ENCODE measurements at places on chromosomes 7 and 10.

DNA sequence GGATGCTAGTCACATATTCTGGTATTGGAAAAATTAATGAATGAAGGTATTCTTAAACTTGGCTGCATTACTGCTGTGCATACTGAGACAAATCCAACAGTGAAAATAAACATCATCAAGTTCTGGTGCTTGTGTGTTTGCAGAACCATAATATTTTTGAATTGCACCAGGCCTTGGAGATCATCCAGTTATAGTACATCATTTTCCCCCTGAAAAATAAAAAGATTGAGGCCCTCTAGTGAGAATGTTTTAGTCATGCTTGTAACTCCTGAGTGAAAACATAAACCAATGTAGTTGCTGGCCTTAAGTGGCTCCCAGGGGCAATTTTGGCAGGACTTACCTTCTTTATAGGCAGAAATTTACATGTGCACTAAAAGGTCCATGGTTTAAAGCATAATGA lies 218.8 kb upstream of the TMEM229A start:
- DNase-seq, result no peak

- no peak for DNase-seq
Measured at GRCh38 chr7:47574482-47575329, 7.2 kb downstream of the TNS3 start.

GRCh38 chr7:110977127-110977737 lies 113.7 kb upstream of the LRRN3 start:
- no peak for DNase-seq

DNA sequence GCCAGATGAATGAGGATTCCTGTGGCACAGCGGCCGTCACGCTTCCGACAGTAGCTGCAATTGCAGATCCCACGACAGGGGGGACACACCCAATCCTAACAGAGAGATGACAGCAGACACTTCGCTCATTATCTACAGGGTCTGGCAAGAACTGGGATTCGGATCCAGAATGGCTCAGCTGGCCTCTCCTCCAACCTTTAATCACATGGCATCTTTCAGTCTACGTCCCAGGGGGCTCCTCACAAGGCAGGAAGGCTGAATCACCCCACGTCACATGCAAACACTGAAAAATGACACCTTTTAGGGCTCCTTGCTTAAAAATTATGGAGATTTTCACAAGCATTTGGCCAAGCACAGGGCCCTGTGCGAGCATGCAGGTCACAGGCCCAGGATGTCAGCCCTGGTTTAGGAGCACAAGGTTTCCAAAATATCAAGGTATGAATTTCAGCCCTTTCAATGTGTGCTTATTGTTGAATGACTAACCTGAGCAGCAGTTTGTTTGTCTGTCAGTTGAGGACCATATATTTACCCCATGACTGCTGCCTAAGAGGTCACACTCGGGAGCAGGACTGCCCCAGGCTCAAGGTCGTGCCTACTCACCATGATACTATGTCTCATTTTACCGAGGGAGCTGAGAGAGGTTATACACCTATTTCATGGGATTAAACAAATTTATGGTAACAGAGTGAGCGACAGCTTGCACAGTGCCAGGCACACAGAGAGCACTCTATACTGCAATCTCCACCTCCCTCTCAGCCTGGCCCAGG lies 42.5 kb downstream of the CDCA7L start:
- DNase-seq, result no peak

GRCh38 chr10:67839951-67840350 lies 2.0 kb upstream of the DNAJC12 start:
- no peak for DNase-seq

DNA sequence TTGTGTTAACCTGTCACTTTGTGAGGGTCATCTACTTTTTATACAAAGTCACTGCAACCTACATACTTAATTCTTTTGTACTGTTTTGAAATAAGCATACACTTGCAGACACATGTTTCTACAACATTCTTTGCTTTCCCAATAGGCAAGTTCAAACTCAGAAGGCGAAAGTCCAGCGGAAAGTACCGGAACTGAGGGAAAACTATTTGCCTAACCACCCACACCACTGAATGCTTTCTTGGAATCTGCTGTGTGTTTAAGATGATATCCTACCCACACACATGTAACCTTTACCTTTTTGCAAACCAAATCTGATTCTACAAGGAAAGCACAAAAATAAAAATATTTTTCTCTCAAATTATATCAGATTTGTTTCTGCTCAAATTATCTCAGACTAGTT lies 139.4 kb upstream of the AGR3 start:
- no peak for DNase-seq

DNA sequence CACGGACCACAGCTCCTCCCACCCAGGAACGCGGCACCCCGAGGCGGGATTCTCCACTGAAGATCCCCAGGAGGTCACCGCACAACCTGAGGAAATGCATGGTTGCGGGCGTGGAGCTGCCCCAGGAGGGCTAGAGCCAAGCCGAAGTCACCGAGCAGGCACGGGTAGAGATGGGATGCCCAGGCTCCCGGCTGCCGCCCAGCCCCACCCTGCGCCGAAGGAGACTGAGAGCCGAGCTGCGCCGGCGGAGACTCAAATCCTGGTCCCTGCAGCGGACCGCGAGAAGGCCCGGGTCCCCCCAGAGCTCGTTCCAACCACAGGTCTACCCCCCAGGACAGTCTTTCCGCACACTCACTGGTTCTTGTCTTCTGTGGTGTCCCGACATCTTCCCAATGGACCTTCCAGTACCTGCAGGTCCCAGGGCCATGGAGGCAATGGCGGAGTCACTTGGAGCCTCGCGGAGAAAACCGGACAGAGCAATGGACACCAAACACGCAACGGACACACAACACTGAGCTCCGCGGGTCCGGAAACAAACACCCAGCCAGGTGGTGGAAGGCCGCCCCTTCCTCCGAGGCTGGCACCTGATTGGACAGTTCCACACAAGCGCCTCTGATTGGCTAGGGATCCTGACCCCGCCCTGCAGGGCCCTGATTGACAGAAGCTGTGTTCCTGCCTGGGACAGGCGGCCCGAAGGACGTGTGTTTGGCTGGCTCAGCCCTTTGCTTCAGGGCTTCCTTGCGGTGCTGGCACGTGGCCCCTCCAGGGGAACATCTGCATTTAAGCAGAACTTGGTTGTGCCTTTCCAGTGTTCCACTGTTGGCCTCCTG lies 331.9 kb upstream of the NUPR2 start:
- DNase-seq, result no peak

GRCh38 chr7:25424113-25424512 lies 195.8 kb upstream of the NPVF start:
- no peak for DNase-seq

DNA sequence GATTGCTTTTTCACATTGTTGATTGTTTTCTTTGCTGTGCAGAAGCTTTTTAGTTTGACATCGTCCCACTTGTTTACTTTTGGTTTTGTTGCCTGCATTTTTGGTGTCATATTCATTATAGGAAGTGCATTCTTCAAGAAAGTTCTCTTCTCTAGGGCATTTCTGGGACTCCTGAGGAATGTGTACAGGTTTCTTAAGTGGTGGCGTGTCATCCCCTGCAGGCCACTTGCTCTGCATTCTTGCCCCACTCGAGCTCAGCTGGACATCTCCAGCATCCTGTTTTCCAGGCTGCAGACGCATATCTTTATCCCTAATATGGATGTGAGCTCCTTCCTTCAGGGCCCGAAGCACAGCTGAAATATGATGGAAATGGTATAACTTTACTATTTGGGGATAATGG lies 255.6 kb upstream of the HABP2 start:
- no peak for DNase-seq

DNA sequence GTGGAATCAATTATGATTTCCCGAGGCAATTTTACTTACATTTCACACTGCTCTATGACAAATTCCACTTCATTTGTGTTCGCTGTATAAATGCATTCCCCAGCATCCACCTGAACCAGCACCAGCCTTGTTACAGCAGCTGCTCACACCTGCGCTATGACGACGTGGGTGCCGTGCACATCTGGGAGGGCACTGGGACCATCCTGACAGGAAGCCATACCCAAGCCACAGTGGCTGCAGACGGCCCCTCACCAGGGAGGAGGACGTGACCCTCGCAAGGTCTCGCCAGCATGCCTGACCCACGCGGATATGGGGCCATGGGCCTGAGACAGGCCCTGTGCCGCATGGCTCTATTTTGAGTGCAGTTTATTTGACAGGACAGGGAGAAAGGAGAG lies 201.3 kb downstream of the MAD1L1 start:
- no peak for DNase-seq

DNA sequence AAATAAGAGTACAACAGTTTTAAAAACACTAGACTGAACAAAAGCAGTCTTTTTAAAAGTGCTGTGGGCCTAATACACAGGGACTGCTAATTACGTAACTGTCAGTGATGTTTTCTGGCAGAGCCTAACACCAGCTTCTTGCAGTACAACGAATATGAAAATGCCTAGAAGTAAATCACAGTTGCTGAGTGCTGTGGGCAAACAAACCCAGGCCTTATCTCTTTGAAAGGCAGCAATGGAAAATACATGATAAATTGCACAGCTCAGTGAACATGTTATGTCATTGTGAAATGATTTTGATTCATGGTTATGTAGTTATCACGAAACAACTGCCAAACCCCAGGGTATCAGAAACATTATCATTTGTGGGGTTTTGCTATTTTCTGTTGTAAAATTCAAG lies 428.4 kb downstream of the GFRA1 start:
- DNase-seq, result no peak

DNA sequence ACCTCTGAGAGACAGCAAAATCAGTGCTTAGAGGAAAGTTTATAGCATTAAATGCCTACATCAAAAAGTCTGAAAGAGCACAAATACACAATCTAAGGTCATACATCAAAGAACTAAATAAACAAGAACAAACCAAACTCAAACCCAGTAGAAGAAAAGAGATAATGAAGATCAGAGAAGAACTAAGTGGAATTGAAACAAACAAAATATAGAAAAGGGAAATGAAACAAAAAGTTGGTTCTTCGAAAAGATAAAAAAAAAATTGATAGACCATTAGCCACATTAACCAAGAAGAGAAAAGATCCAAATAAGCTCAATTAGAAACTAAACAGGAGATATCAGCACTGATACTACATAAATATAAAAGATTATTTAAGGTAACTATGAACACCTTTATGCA lies 280.0 kb upstream of the NRG3 start:
- DNase-seq, result no peak

- DNase-seq, result no peak
Measured at GRCh38 chr10:46006219-46006618, 24.2 kb downstream of the NCOA4 start.

DNA sequence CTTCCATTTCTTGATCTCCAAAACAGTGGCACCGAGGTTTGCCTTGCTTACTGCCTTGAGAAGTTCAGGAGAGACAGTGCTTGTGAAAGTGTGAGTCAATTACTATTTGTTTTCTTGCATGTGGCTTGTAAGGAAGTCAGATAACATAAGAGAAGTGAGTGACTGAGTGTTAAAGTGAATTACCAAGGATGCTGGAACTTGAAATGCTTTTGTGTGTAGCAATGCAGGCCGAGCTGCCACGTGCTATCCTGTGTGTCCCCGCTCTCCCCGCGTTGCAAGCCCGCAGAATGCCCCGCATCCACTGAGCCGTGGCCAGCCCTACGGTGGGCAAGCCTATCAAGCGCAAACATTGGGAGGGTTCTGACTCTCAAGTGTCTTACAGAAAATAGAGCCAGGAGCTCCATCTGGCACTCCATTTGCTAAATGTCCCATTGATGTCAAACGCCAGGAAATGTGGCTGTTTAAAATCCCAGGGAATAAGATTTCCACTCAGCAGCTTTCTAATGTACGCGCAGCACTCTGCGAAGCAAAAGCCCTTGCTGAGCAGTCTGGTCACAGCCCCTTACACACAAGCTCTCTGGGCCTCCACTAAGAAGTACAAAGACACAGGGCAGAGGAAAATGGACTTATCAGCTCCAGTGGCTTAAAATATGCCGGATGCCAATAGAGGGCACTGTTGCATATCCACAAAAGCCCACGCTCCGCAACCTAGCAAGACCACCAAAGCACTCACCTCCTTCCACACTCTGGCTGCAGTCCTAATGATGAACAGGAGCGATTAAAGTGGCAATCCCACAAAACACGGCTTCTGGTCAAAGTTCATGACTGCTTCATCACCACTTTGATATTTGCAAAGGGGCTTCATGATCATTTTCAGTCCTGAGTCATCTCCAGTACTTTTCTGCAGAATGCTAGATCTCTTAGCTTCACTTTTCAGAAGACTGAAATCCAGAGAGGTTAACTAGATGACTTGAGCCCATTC lies 158.0 kb upstream of the ITGB1 start:
- no peak for DNase-seq

DNA sequence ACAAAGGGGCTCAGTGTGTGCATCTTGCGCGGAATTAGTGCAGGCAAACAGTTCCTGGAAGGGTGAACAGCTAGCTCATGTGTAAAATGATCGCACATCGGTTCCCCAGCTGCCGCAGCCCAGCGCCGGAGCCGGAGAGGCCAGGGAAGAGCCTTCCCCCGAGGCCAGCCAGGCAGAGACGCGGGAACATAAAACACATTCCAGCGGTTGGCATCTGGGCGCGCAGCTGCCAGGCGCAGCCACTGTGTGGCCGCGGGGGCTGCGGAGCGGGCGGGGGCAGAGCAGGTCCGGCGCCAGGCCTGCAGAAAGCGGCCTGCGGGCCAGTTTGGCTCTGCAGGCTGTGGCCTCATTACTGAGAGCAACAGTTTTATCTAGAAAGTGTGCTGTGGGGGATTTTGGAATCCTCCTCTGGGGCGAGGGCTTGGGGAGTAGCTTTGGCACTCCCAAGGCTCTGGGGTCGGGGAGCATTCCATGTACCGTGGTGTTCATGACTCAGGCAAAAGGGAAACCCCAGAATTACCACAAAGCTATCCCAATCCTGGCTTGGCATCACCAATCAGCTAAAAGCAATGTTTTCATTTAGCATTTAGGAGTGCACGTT lies 74.3 kb downstream of the SAMD9 start:
- DNase-seq, result no peak

GRCh38 chr10:49564461-49565009 lies 25.6 kb upstream of the ERCC6 start:
- no peak for DNase-seq

- no peak for DNase-seq
Measured at GRCh38 chr7:141737118-141737835, 881 bp upstream of the SSBP1 start.

- DNase-seq, result no peak
Measured at GRCh38 chr10:50324046-50324445, 72.7 kb upstream of the ASAH2 start.

DNA sequence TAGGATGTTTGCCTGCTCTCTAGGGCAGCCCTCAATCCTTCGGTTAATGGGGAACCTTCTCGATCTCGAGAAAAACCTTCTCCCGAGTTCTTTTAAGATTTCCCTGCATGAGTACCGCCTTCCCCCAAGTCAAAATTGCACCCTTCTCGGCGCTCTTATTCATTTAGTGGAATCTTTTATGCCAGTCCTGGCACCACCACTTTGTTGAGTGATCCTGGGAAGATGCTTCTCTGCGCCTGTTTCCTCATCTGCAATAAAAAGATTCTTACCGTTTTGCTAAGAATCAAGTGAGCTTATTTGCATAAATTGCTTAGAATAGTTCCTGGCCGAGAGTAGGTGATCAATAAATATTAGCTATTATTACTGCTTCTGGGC lies 697 bp downstream of the ARPC1A start:
- DNase-seq, result no peak

DNA sequence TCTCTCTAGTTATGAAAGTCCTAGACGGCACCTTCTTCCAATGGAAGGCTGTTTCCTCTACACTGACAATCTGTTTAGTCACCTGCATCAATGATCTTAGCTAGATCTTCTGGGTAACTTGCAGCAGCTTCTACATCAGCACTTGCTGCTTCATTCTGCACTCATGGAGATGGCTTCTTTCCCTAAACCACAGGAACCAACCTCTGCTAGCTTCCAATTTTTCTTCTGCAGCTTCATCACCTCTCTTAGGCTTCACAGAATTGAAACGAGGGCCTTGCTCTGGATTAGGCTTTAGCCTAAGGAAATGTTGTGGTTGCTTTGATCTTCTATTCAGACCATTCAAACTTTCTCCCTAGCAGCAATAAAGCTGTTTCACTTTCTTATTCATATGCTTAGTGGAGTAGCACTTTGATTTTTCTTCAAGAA lies 24.6 kb downstream of the NAMPT start:
- no peak for DNase-seq

Measured in stimulated activated CD8-positive, alpha-beta memory T cell treated with anti-CD3 and anti-CD28 coated beads, Interleukin-15, amount 100 ng/mL, for 1 hour (primary cell).